ENCODE measurements at places on chromosomes 11 and 22. TPM values are rescaled to one million over a fixed set of nuclear protein-coding genes. Genes with fewer than 3 reads are reported as not detected.

The APOL6 gene
- total RNA-seq: 0.14 TPM

The C22orf42 gene
- total RNA-seq: 0.76 TPM

The FGF4 gene
- total RNA-seq: 9.2 TPM

DNA sequence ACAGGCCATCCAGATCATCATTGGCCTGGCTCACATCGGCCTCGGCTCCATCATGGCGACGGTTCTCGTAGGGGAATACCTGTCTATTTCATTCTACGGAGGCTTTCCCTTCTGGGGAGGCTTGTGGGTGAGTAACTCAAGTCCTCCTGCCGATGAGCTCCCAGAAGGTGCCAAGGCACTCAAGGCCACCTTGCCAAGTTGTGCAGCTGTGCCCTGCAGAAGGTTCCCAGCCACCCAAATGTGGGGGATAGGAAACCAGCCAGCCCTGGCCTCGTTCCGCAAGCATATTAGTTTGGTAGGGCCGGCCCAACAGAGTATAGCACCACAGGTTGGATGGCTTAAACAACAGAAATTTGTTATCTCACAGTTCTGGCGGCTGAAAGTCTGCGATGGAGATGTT is 4.0 kb downstream of the MS4A8 start:
- H3K4me3 ChIP-seq: no peak overlapping the region
- no peak overlapping the region for H3K27ac ChIP-seq
- H3K27me3 ChIP-seq: no peaks in the 10 kb centered on the region
- no peaks in the 10 kb centered on the region for H3K36me3 ChIP-seq
- H3K4me1 ChIP-seq: no peaks in the 10 kb centered on the region
- no peak for DNase-seq

- DNase-seq: no peak
- H3K4me1 ChIP-seq: no peaks in the 10 kb centered on the region
- H3K36me3 ChIP-seq: no peaks in the 10 kb centered on the region
- H3K27ac ChIP-seq: no peak overlapping the region
- H3K4me3 ChIP-seq: no peak overlapping the region
Observed at GRCh38 chr22:25748704-25749103, 6.7 kb downstream of the MYO18B start.

DNA sequence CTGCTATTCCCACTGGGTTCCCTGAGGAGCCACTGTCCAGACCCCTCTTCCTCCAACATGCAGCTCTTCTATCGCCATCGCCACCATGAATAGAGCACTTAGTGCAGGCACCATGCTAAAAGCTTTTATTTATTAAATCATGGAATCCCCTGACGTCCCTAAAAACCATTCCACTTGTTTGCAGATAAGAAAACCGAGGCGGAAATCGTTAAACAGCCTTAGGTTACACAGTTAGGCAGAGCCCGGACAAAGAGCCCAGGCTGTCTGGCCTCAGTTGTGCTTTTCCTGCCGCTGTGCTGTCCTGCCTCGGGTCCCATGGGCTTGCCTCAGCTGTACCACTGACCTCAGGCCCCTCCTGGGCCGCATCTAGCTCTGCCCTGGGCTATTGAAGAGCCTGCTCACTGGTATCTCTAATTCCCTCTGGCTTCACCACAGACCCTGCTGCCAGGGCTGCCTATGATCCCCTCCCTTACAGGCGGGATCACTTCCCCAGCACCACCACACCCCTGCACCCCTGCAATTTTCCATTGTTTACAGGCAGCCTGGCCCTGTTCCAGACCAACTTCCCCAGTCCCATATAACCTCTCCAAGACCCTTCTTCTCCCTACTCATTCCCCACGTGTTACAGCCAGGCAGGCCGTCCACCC is 13.0 kb upstream of the TUB start:
- H3K27ac ChIP-seq: no peak overlapping the region
- DNase-seq: no peak
- H3K4me3 ChIP-seq: no peak overlapping the region

GRCh38 chr11:91700854-91701253 is 523.8 kb upstream of the FAT3 start:
- H3K4me3 ChIP-seq: no peak overlapping the region
- no peak overlapping the region for H3K27ac ChIP-seq
- H3K27me3 ChIP-seq: no peaks in the 10 kb centered on the region

GRCh38 chr11:76361776-76362175 is 19.2 kb downstream of the THAP12 start:
- no peaks in the 10 kb centered on the region for H3K27me3 ChIP-seq
- no peak for DNase-seq
- no peaks in the 10 kb centered on the region for H3K4me1 ChIP-seq

DNA sequence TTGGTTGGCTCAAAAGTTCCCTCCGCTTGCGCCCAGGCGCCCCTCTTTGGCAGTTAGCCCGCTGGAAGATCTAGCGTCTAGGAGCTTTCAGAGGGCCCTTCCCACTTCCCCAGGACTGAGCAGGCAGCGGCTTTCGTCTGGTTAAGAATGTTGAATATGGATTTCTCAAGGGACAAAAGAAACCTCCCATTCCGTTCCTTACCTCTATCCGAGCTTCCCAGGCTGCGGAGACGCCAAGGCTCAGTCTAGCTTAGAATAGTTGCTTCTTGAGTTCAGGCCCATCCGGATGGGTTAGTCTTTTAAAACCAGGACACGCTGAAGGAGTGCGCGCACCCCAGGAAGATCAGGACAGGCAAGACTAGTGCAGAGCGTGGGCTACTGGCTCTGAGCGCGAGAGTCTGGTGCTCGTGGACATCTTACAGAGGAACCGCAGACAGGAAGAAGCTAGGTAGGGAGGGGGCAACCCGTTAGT is 1.6 kb downstream of the NELL1 start:
- peak overlapping the region; percentile 77 for H3K4me3 ChIP-seq
- H3K27ac ChIP-seq: no peak overlapping the region
- H3K36me3 ChIP-seq: no peaks in the 10 kb centered on the region
- peaks cover 67% of the 10 kb centered on the region for H3K27me3 ChIP-seq

Measured in GM23338 (cell line).